ENCODE measurements at places on chromosomes 1 and 21. TPM values are rescaled to one million over a fixed set of nuclear protein-coding genes. Genes with fewer than 3 reads are reported as not detected.
A peak's percentile ranks its signal among the peaks of the same experiment; 100 is the strongest.

The HAPLN2 gene
- total RNA-seq: not detected

The SLAMF7 gene
- not detected for total RNA-seq

The NCF2 gene
- not detected for total RNA-seq

The RAB7B gene
- 0.19 TPM for total RNA-seq

The SERPINC1 gene
- 0.34 TPM for total RNA-seq

- DNase-seq: peak; percentile 63
Measured at GRCh38 chr1:24966724-24967346, 36.8 kb upstream of the RUNX3 start.

DNA sequence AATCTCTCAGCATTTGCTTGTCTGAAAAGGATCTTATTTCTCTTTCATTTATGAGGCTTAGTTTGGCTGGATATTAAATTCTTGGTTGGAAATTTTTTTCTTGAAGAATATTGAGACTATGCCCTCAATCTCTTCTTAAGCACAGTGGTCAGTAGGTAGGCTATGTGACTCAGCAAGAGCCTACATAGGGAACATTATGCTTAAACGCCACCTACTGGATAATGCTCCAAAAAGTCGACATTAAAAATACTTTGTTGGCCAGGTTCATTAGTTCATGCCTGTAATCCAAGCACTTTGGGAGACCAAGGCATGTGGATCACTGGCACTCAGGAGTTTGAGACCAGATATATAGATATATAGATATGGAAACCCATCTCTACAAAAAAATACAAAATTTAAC is 678.0 kb upstream of the USP24 start:
- no peak for DNase-seq

DNA sequence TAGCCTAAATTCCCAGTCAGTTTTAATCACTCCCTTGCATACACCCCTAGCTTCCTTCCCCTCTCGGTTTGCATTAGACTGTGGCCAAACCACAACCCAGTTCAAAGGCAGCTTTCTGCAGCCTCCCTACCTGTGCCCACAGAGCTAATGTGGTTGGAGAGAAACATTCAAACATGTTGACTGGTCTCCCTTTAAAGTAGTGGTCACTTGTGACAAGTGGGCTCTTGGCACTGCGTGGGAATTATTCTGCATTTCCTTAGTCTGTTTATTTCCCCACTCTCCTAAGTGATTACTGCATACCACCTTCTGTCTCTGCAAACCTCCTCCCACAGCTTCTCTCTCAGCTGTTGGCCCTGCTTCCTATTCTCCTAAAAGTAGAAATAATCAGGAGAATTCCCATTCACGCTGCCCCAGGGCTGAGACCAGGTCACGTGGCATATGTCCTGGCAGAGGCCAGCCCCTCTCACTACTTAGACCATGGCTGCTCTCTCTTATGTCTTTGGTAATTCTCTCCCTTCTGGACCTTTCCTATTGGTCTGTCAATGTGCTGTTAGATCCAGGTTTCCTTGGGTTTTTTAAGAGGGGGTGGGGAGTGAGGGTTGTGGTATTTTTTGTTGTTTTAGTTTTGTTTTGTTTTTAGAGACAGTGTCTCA is 38.4 kb upstream of the CD101 start:
- no peak for DNase-seq

- no peak for DNase-seq
Measured at GRCh38 chr21:37424396-37424795, 57.8 kb downstream of the DYRK1A start.

DNA sequence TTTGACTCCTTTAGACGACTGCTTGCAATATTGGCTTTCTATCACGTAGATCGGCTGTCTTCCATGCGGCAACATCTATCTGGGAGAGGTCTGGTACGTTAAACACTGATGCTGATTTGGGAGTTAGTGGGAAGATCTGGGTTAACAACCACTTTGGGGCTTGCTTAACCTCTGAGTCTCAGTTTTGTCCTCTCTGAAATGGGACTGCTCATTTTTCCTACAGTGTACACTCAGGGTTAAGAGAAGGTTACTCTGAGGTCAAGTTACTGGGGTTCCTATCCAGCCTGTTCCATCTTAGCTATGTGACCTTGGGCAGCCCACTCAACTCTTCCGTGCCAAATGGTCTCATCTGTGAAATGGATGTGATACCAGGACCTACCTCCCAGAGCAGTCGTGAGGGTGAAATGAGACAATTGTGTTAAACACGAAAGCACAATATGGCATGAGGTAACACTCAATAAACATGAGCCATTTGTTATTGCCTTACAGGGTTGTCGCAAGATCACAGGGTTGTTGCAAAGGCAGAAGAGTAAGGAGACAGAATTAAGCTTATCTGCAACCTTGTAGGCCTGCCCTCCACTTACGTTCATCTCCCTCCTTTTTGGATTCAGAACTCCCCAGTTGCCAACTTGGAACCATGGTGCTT is 5.6 kb downstream of the ABCA4 start:
- DNase-seq: no peak

DNA sequence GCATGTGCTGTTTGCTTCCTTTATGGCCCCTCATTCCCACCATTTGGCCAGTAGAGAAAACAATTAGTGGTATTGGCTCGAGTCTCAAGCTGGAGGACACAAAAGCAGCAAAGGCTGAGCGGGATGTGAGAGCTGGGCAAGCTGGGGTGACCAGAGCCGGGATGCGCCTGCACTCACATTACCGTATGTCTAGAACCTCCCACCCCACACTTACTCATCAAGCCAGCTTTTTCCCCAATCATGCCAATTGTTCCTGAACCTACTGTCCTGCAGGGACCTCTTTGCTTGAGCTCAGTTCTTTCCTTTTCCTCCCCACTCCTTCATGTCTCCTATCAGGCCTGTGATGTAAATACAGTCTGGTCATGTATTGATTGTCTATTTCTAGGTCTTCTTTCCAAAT is 45.9 kb downstream of the KIRREL1 start:
- no peak for DNase-seq

DNA sequence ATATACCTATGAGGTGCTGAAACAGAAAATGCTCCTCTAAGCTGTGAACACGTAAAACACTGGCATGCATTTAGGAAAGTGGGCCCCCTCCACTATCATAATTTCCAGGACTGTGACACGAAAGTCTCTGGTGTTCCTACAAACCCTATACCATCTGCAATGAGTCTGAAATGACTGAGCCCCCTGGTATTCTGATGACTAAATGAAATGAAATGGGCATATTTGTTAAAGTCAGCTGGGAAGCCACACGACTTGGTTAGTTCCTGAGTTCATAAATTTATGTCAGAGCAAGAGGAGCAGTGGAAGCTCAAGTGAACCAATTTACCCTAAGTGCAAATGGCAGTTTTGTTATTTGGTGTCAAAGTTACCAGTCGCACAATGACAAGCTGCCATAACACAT is 182.3 kb downstream of the KCTD3 start:
- no peak for DNase-seq

DNA sequence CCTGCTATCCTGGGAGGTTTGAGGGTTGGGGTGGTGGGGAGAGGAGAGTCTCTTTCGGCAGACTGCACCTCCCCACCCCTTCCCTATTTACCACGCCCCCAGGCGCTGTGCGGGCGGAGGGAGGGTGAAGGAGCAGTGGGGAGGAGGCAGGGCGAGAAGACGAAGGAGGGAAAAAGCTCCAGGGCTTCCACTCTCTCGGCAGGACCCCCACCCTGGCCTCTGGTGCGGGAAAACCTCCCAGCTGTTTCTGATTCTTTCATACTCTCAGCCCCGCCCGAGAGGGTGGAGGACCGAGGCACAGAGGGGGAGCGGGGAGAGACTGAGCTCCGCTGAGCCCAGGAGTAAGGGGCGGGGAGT is 866 bp upstream of the WNT2B start:
- DNase-seq: no peak

GRCh38 chr1:99218999-99219398 is 45.3 kb upstream of the PLPPR4 start:
- DNase-seq: no peak

DNA sequence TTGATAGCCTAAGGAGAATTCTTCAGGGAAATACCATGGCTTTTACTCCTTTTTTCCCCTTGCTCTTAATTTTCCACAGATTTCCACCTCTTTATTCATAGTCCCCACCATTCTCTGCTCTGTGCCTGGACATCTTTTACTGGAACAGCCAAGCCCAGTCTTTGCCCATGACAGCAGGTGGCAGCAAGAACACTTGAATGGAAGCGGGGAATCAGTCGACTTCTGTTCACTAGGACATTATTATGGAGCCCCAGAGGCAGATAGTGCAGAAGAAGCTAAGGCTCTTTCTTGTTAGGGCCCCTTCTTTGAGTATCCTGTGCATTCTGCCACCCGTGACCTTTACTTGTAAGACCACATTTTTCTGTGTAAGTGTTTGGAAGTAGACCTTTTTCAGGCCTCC is 6.3 kb downstream of the OR14I1 start:
- DNase-seq: no peak

DNA sequence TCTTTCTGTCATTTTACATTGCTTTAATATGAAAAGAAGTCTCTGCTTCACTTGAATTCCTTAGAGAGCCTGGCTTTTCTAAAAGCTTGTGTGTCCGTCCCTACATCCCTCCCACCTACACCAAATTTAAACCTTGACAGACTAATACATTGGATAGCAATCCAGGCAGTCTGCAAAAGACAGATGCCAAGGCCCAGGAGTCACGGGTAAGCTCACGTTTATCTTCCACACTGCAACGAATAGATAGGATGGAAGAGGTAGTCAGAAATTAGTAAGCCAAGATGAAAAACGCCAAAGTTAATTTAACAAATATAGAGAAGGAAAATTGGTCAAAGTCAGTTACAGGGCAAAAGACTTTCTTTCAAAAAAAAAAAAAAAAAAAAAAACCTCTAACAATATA is 338.1 kb downstream of the SMYD3 start:
- no peak for DNase-seq

GRCh38 chr1:162710345-162710744 is 78.1 kb downstream of the DDR2 start:
- DNase-seq: no peak
